ENCODE measurements at places on chromosomes 6 and 20. TPM values are rescaled to one million over a fixed set of nuclear protein-coding genes. Genes with fewer than 3 reads are reported as not detected.

Gene TRAPPC3L
- not detected for total RNA-seq

Gene CDH26
- total RNA-seq, result 0.54 TPM

Gene MUC22
- total RNA-seq, result not detected

Gene UNC93A
- total RNA-seq, result not detected

Gene DUSP15
- 0.90 TPM for total RNA-seq

Gene IL17A
- total RNA-seq, result not detected

All from A549 treated with ZK216348 at 1 μM for 4 hours (cell line).